ENCODE measurements at places on chromosomes 1 and 21.

DNA sequence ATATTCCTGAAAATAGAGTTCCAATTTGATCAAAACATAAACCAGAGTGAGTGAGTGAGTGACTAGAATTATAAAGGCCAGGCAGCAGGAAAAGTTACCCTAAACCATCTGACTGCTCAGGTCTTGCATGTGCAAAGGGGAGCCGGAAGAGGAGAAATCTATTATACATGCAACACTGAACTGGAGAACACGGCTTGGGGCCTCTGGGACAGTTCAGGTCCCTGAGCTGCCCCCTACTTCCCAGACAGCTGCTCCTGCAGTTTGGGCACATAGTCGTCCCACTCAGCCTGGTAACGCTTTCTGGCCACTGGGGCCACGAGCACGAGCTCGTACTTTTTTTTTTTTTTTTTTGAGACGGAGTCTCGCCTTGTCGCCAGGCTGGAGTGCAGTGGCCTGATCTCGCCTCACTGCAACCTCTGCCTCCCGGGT is 40.1 kb downstream of the PTPRC start:
- no peak for DNase-seq

DNA sequence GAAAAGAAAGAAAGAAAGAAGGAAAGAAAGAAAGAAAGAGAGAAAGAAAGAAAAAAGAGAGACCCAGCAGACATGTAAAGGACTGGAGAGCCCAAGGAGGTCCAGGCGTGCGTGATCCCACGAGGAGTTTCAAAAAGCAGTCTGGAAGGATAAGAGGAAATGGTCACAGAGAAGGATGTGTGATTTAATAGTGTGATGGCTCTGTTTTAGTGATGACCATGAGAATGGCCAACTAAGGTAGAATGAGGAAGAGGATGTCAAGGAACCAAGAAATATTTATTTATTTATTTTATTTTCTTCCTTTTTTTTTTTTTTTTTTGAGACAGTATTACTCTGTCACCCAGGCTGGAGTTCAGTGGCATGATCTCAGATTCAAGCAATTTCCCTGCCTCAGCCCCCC is 25.5 kb downstream of the PTGS2 start:
- DNase-seq, result no peak

GRCh38 chr21:39386194-39386593 is 37.3 kb upstream of the HMGN1 start:
- DNase-seq, result no peak

DNA sequence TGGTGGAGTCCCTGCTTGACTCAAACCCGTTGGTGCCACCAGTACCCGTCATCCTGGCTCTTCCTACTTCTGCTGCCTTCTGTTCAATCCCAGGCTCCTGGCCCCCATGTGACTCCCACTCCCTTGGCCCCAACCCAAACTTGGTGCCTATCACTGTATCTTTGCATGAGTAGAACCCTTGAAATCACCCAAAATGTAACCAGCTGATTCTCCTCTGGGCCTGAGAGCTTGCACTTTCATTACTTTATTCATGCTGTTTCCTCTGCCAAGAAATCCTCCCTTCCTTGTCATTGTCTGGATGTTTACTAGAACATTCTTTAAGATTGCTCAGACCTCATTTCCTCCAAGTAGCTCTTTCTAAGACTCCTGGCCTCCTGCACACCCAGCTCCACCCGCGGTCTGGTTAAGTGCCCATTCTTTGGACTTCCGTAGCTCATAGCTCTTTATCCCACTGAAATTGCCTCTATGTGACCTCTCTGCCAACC is 15.7 kb downstream of the PTAFR start:
- DNase-seq, result no peak

- no peak for DNase-seq
These were observed 29.0 kb upstream of the NTPCR start for GRCh38 chr1:232921381-232921780.

GRCh38 chr1:37728416-37728815 is 36.1 kb downstream of the CDCA8 start:
- DNase-seq, result no peak

DNA sequence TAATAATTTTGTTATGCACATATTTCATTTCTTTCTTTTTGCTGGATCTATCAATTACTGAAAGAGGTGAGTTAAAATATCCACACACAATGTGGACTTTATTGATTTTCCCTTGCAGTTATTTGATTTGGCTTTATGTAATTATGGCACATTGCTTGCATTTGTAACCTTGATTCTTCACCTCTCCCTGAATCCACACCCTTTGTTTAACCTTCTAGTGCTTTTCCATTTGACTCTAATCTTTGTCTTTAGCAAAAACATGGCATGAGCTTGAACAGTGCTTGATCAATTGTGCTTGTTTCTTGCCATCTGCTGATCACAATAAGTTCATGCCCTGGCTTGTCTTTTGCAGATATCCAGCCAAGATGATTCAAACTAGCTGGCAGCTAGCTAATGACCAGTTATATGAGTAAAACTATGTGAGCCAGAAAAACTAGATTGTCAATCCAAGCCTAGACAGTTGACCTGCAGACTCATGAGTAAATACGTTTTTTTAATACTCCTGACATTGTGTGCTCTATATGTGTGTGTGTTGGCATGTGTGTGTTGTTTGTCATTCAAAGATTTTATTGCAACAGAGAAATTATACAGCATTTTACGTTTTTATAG is 899.2 kb downstream of the NCAM2 start:
- DNase-seq, result no peak

- no peak for DNase-seq
These were observed 20.8 kb downstream of the LRRC52 start for GRCh38 chr1:165564561-165564960.

DNA sequence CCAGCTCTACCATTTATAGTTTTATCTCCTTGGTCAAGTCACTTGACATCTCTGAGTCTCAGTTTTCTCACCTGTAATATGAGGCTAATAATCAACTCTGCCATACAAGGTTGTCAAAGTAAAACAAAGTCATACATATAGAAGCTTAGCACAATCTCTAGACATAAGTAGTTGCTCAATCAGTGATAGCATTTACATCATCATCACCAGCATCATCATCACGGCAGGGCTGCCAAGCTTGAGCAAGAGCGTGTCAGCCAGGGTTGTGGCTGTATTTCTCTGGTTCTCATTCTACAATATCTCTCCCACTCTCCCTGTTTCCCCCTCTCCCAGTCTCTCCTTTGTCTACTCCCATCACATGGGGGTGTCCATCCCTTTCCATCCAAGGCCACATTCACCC is 41.7 kb upstream of the COA6 start:
- DNase-seq, result no peak

DNA sequence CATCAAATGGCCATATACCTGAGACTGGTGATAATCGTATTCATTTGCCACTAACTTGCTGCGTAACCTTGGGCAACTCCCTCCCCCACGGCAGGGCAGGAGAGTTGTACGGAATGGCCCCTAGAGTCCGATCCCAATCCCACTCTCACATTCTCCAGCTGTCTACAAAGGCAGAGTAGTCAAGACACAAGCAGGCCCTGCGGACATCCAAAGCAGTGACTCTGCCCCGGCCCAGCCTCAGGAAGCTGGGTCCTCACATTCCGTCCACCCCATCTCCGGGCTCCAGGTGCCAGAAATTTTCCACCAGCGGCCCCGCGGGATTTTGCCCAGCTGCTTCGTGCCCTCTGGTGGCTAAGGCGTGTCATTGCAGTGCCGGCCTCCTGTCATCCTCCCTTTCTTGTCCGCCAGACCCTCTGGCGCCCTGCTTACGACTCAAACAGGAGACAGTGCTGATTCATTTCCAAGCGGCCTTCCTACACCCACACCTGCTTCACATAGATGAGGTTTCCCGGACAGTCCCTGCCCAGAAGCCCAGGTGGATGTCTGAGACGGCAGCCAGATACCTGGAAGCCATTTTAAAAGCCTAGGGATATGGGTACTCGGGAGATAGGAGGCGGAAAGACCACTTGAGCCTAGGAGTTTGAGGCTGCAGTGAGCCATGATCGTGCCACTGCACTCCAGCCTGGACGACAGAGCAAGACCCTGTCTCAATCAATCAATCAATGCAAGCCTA is 2.9 kb upstream of the S100A2 start:
- peak; percentile 57 for DNase-seq

GRCh38 chr1:116510361-116510760 is 60.5 kb downstream of the CD58 start:
- no peak for DNase-seq

DNA sequence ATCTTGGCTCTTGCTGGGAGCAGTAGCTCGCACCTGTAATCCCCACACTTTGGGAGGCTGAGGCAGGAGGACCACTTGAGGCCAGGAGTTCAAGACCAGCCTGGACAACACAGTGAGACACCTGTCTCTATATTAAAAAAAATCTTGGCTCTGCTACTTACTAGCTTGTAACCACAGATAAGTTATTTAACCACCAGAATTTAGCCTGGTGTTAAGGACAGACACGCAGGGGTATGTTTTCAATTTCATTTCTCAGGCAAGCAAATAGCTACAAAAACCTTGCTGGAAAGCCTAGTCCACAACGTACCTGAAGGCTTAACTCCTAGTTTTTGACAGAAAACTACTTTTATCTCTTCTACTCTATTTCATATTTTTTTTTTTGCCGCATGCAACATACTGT is 24.8 kb upstream of the GFI1 start:
- no peak for DNase-seq

- no peak for DNase-seq
These were observed 59.6 kb downstream of the ABL2 start for GRCh38 chr1:179169616-179170467.

- DNase-seq, result no peak
These were observed 53.6 kb downstream of the RERE start for GRCh38 chr1:8763888-8764287.

- DNase-seq, result no peak
These were observed 6.2 kb downstream of the SH2D5 start for GRCh38 chr1:20726118-20726911.

DNA sequence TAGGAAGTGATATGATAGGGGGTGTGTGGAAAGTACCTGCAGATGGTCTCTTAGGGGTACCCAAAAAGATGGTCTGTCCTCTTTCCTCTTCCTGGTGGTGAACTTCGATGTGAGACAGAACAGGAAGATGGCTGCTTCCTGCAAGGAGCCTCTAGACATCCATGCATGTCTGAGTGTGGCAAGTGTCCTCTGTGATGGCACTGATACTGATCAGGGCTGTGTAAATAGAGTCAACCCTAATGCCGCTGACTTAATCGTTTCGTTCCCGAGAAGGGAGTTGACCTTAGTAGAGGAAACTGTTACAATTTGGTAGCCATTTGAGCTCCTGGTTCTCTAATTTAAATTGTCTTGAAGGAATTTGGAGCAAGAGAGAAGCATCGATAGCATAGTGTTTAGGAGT is 168.6 kb downstream of the VPS13D start:
- DNase-seq, result no peak

DNA sequence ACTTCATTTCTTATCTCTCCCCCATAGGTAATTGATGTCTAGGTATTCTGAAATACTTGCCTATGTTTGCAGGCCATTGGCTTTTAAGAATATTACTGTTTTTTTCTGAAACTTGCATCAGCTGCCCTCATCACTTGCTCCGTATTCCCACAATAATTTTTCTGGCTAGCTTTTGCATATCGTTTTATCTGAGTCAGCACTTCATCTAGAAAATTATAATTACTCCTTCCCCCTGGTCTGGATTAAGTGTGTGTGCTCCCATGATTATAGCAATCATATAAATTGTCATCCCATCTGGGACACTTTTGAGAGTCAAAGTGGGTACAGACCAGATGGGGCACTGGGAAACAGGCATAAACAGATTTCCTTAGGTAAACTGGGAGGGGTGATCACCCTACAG is 583.2 kb upstream of the B3GALT2 start:
- DNase-seq, result no peak

DNA sequence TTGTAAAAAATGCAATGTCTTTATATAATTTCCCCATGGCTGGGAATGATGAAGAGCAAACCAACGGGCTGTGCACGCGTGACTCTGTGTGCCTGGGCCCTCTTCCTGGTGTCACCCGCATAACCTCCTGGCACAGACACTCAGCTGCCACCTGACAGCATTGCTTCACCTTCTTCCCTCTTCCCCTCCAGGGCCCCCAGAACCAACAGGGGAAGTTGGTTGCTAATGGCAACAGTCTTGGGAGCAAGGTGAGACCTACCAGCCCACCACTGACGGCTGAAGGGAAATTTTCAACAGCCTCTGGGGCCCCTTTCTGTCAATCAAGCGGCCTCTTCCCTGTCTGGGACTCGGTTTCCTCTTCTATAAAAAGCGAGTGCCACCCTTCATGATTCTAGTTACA is 33.2 kb downstream of the SSBP3 start:
- no peak for DNase-seq

DNA sequence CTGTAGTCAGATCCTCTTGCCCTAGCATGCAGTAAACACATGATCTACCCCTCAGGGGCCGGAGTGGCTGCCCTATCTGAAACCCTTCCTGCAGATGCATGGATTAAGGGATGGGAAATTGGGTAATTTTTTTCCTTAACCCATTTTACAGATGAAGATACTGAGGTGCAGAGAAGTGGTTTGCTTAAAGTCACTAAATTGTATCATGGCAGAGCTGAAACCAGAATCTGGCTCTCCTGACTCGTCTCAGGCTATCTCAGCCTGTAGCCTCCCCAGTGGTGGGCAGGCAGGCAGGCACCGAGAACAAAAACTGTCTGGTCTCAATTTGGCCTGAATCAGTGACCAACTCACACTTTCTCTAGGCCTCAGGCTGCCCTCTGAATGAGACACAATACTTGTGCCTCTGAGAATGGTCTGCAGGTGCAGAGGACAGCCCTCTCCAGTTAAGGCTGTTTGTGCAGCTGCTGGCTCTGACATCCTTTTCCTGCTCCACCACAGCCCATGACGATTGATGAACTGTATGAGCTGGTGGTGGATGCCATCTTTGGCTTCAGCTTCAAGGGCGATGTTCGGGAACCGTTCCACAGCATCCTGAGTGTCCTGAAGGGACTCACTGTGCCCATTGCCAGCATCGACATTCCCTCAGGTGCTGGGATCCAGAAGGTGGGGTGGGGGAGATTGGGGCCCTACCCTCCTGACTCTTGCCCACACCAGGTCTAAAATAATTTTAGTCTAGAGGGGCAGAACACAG is 1.5 kb downstream of the NAXE start:
- DNase-seq, result no peak

- DNase-seq, result no peak
These were observed 22.9 kb upstream of the HNRNPU start for GRCh38 chr1:244887281-244887680.

DNA sequence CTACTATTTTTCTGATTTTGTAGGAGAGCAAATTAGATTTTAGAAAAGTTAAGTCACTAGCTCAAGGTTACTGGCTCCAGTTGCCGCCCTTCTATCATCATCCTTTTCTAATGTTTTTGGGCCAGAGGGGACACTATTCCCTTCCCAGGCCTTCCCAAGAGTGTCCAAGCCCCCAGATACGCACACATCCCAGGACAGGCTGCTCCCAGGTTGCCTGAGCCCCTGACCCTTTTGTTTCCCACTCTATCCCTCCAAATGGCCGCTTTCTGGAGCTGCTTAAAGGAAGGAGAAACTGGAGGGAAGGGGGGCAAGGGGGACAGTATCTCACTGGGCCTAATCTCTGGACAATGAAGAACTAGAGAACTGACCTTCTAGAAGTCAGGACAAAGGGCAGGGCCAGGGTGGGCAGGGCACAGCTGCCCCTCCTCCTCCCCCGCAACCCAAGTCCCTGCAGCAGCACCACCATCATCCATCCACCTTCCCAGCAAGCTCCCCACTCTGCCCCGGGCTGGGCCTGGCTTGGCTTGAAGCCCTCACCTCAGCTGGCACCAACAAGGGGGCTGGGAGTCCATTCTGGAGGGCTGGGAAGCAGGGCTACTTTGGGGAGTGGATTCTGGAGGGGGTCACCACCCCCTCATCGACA is 1.1 kb upstream of the MAP7D1 start:
- no peak for DNase-seq

GRCh38 chr1:214272964-214273533 is 7.9 kb upstream of the SMYD2 start:
- DNase-seq, result no peak

- peak; percentile 67 for DNase-seq
These were observed 2.4 kb downstream of the UROD start for GRCh38 chr1:45014321-45015028.

Data from activated CD4-positive, CD25-positive, alpha-beta regulatory T cell treated with anti-CD3 and anti-CD28 coated beads, Interleukin-2, amount 50 U/mL, for 16 hours (primary cell).